ENCODE measurements at places on chromosomes 3 and 15. TPM values are rescaled to one million over a fixed set of nuclear protein-coding genes. Genes with fewer than 3 reads are reported as not detected.

- H3K36me3 ChIP-seq = peaks cover 9% of the 10 kb centered on the region
- no peak for DNase-seq
- H3K27ac ChIP-seq = no peak overlapping the region
- no peaks in the 10 kb centered on the region for H3K27me3 ChIP-seq
Measured at GRCh38 chr3:184350618-184351017, 10.8 kb downstream of the CLCN2 start.

DNA sequence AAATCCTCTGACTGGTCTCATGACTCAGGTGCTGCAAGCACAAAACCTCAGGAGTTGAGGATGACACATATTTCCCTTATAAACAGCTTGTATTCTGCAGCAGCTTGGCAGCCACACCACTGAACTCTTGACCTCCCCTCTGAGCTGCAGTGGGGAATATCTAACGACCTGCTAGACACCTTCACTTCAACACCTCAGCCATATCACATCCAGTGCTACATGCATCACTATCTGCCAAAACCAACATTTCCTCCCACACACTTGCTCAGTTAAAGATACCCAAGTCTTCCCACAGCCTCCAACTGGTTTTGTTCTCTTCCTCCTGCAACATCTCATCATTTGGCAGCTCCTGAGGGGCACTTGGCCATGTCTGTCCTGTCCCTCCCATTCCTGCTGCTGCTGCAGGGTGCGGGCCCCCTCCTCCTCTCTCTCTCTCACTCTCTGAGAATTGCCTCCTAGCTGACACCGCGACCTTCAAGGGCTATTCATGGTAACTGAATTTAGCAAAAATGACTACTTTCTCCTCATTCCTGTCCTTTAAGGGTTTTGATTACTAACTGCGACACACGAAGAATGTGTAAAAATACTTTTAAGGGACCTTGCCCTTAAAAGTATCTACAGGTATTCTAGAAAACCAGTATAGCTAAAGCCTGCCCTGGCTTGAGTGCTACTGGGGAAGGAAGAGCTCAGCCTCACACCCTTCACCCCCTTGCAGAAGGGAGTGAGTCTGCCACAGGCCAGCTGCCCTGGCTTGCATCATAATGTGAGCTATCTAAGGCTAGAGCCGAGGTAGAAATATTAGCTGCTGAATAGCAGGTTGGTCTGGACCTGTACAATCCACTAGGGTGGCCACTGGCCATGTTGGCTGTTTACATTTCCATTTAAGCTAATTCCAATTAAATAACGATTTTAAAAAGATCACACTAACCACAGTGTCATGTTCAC, 5.0 kb upstream of the CCR9 start:
- no peaks in the 10 kb centered on the region for H3K36me3 ChIP-seq
- H3K4me1 ChIP-seq = no peaks in the 10 kb centered on the region
- H3K27me3 ChIP-seq = no peaks in the 10 kb centered on the region
- DNase-seq = no peak
- no peak overlapping the region for H3K27ac ChIP-seq

DNA sequence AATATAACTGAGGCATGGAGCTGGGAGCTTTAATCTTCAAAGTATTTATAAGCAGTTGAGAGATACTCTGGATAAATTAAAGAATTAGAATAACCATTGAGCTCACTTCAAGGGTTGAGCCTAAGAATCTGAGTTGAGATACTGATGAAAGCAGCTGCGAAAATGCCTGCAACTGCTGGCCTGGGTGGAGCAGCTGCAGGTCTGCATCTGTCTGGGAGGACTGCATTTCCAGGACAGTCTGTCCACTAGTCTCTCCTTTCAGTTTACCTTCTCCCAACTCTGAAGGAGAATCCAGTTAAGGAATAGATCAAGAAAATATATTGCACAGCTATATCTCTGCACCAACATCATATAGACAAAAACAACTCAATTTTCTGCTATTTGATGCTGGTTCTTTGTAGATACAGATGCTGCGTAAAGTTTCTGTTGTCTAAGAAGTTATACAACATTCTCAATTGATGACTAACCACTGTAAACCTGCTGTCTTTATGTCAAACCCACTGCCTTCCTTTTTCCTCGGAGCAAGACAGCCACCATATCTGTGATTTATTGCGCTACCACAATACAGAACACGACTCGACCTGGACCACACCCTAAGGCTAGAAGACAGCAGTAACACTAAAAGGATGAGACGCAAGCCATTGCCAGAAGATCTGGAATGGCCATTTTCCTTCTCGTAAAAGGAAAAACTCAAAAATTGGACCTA, 245.1 kb downstream of the MAGI1 start:
- no peaks in the 10 kb centered on the region for H3K27me3 ChIP-seq
- H3K4me3 ChIP-seq = no peak overlapping the region
- no peak for DNase-seq
- no peak overlapping the region for H3K27ac ChIP-seq

GRCh38 chr3:126685021-126685420, 19.0 kb upstream of the CHCHD6 start:
- DNase-seq = no peak
- no peaks in the 10 kb centered on the region for H3K36me3 ChIP-seq
- no peak overlapping the region for H3K4me3 ChIP-seq
- no peaks in the 10 kb centered on the region for H3K27me3 ChIP-seq
- no peak overlapping the region for H3K27ac ChIP-seq

GRCh38 chr15:60721707-60722106, 242.8 kb upstream of the ICE2 start:
- H3K36me3 ChIP-seq = no peaks in the 10 kb centered on the region
- H3K27ac ChIP-seq = no peak overlapping the region
- no peaks in the 10 kb centered on the region for H3K27me3 ChIP-seq
- no peak overlapping the region for H3K4me3 ChIP-seq
- no peak for DNase-seq
- H3K4me1 ChIP-seq = no peaks in the 10 kb centered on the region

GRCh38 chr3:29521751-29522150, 240.9 kb downstream of the RBMS3 start:
- no peak overlapping the region for H3K4me3 ChIP-seq
- no peaks in the 10 kb centered on the region for H3K4me1 ChIP-seq
- H3K36me3 ChIP-seq = no peaks in the 10 kb centered on the region
- no peak overlapping the region for H3K27ac ChIP-seq

DNA sequence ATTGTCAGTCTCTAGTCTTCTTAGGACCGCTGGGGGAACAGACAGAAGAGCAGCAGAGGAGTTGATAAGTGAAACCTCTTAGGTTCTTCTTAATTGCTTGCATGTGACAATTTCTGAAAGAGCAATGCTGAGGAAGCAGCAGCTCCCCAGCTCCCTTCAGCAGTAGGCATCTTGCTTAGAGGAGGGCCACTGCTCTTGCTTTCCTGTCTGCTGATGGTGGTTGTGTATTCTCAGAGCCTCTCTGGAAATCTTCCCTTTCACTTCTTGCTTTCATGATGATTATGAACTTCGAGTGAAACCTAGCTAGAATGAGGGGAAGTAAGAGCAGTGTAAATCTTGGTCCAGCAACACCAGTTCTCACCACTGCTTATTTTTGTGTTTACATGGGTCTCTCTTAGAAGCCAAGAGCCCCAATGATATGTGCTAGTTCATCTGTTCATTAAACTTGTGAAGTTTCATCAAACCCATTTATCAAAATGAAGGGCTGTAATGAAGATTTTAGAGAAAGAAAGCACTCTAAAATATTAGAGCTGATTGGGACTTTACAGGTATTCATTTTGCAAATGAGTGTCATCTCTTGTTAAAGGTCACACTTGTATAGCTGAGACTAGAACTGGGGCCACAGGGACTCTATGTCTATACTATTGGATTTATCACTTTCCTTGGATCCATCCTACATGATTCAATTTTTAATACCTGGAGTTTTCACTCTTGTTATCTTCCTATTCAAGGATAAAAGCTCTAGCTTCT, 246.7 kb downstream of the LPP start:
- peaks cover 39% of the 10 kb centered on the region for H3K4me1 ChIP-seq
- peak overlapping the region; percentile 24 for H3K27ac ChIP-seq
- DNase-seq = no peak
- H3K4me3 ChIP-seq = no peak overlapping the region

DNA sequence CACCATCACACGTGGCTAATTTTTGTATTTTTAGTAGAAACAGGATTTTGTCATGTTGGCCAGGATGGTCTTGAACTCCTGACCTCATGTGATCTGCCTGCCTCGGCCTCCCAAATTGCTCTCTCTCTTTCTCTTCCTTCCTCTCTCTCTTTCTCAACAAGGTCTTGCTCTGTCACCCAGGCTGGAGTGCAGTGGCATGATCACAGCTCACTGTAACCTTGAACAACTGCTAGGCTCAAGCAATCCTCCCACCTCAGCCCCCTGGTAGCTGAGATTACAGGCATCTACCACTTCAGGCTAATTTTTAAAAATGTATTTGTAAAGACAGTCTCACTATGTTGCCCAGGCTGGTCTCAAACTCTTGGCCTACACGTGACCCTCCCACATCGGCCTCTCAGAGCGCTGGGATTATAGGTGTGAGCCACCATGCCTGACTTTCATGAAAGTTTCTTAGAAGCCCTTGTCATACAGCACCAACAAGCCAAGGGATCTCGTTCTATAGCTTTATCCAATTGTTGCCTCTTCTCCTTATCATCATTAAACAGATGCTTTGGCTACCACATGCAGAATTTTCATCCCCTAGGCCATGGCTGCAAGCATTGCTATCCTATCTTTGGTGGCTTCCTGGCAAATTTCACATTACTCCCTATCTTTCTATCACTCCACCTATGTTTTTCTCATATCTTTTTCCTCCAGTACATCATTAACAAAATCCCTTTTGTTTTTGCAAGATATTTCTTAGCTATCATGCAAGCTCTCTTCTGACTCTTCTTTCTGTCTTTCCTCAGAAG, 5.7 kb downstream of the CCDC32 start:
- no peak overlapping the region for H3K27ac ChIP-seq
- DNase-seq = no peak
- H3K4me1 ChIP-seq = peaks cover 16% of the 10 kb centered on the region
- H3K4me3 ChIP-seq = no peak overlapping the region

DNA sequence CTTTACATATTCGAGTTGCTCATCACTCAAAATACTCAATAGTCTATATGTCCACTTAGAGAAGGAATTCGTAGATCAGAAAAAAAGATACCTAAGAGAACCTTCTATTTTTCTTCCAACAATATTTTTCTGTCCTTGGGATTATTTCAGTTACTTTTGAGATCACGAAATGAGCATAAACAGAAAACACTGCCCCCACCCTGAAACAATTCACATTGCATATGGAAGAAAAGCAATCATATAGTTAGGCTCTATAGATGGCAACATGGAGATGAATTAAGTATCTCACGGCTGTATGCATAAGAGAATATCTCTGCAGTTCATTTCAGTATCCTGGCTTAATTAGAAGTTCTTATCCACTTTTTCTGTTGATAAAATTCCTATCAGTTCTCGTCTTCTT, 391.1 kb downstream of the FGF12 start:
- peaks cover 4% of the 10 kb centered on the region for H3K27me3 ChIP-seq
- H3K4me1 ChIP-seq = no peaks in the 10 kb centered on the region
- H3K27ac ChIP-seq = no peak overlapping the region
- H3K36me3 ChIP-seq = no peaks in the 10 kb centered on the region
- DNase-seq = no peak
- no peak overlapping the region for H3K4me3 ChIP-seq

- H3K4me3 ChIP-seq = no peak overlapping the region
- DNase-seq = no peak
- H3K4me1 ChIP-seq = peaks cover 95% of the 10 kb centered on the region
Measured at GRCh38 chr3:149579838-149580542, 77.8 kb downstream of the WWTR1 start.

DNA sequence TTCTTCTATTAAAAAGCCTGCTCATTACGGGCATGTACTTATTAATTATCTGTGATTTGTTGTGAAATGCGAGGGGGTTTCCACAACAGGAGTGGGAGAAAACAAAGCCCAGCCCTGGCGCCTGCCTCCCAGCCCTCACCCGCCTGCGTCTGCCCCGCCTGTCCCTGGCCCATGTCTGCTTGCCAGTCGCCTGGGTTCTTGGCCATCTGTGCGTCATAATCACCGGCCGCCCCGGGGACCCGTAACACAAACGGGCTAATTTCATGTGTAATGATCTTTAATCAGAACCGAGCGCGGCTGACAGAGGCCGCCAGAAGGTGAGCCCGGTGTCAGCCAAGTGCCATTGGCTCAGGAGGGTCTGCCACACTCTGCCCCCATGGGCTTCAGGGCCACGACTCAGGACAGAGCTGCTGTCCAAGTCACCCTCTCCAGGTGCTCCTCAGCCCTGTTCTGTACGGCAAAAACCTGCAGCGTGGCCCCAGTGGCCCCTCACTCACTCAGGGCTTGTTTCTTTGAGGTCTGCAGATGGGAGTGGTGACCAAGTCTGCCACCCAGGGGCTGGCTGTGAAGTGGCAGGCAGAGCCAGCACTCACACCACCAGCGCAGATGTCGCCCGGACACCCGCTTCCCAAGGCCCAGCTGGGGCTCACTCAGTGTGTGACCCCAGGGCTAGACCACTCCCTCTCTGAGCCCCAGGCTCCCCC, 28.8 kb upstream of the TMEM115 start:
- no peaks in the 10 kb centered on the region for H3K4me1 ChIP-seq
- H3K36me3 ChIP-seq = no peaks in the 10 kb centered on the region
- DNase-seq = no peak
- H3K4me3 ChIP-seq = no peak overlapping the region
- H3K27me3 ChIP-seq = no peaks in the 10 kb centered on the region

GRCh38 chr3:94440767-94441493, 378.1 kb downstream of the NSUN3 start:
- H3K27ac ChIP-seq = no peak overlapping the region
- no peak for DNase-seq
- peaks cover 7% of the 10 kb centered on the region for H3K4me1 ChIP-seq
- no peaks in the 10 kb centered on the region for H3K36me3 ChIP-seq
- no peak overlapping the region for H3K4me3 ChIP-seq
- H3K27me3 ChIP-seq = no peaks in the 10 kb centered on the region

GRCh38 chr15:52391069-52391468, 95.5 kb upstream of the MYO5C start:
- peaks cover 9% of the 10 kb centered on the region for H3K36me3 ChIP-seq
- no peak overlapping the region for H3K27ac ChIP-seq
- no peak overlapping the region for H3K4me3 ChIP-seq
- H3K27me3 ChIP-seq = no peaks in the 10 kb centered on the region
- no peak for DNase-seq

DNA sequence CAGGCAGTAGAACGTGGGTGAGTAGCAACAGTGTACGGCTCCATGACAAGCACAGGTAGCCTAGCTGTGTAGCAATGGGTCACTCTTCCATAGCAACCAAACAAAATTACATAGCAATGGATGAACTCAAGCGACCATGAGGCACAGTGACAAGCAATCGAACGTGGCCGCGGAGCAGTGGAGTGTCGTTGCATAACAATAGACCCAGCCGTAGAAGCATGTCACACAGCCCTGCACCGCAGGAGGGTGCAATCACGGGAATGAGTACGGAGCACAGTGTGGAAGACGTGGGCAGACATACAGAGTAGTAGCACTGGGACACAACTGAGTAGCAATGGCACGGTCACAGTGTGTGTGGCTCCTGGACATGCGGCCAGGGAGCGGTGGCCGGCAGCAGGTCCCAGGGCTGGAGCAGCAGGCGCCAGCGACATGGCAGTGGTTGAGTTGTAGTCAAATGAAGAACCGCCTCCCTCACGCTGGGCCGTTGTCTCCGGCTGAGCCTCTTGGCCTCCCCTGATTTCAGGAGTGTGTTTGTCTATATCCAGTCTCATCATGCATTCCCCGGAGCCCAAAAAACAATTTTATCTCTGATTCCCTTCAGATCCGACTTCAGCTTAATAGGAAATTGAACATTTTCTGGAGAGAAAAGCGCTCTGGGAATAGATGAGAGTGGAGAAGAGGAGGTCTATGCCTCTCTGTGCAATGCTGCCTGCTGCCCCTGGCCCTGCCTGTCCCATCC, 64.1 kb downstream of the CCDC33 start:
- no peak for DNase-seq
- peaks cover 43% of the 10 kb centered on the region for H3K27me3 ChIP-seq
- no peaks in the 10 kb centered on the region for H3K36me3 ChIP-seq
- no peak overlapping the region for H3K27ac ChIP-seq

Gene SOX14
- total RNA-seq = not detected

Gene AADACL2
- not detected for total RNA-seq
